ENCODE measurements at places on chromosomes 12 and 14. TPM values are rescaled to one million over a fixed set of nuclear protein-coding genes. Genes with fewer than 3 reads are reported as not detected.

KLRK1 gene
- total RNA-seq, result 0.95 TPM

LGALS3 gene
- total RNA-seq, result 146 TPM

DNA sequence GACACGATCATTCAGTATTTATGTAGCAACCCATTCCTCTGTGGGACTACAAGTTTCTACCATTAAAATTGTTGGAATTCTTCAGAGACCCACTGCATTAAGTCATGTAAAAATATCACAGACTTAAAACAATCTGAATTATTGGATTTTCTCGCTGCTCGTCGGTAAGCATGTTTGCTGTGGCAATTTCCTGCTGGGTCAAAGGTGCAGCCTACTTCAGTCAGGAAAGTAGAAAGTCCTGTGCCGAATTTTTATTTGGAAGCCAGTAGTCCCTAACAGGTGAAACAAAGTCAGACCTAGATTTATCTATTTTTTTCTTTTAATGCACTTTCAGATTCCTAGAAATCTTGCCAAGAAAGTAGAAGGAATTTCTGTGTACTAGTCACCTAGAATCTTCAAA, 110.4 kb upstream of the MYL2 start:
- DNase-seq, result no peak

DNA sequence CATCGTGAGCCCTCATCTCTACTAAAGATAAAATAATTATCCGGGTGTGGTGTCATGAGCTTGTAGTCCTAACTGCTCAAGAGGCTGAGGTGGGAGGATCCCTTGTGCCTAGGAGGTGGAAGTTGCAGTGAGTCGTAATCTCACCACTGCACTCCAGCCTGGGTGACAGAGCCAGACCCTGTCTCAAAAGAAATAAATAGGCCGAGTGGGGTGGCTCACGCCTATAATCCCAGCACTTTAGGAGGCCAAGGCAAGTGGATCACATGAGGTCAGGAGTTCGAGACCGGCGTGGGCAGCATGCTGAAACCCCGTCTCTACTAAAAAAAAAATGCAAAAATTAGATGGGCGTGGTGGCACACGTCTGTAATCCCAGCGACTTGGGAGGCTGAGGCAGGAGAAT, 70.9 kb downstream of the RESF1 start:
- no peak for DNase-seq

GRCh38 chr14:55129428-55130195, 560 bp downstream of the LGALS3 start:
- no peak for DNase-seq

DNA sequence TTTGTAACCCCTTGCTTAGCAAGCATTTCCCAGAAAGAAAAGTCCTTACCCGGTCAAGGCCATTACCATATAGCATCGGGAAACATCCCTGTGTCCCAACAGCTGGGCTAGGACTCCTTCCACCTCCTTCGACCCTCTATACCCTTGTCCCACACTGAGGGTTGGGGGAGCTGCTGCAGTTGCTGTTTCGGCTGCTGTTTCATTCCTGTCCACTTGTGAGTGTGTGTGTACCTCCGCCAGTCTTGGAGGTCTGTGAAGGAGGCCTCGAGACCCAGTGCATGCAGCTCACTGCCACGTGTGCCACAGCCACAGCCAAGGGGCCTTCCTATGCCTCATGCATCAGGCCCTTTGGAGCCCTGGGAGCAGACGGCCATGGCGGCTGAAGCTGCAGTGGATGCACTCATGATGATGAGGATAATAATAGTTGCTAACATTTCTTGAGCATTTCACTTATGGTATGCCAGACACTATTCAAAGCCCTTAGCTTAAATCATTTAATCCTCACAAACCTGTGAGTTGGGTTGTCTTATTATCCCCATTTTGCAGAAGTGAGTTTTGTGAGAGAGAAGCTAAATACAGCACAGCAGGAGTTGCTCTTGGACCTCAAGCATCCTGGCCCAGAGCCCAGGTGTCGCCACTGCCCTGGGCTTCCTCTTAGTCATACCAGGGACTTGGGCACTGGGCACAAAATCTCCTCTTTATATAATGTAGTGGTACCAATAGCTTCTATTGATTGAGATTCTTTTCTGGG, 156.5 kb downstream of the PRKCH start:
- DNase-seq, result no peak

- DNase-seq, result no peak
These were observed 179.7 kb downstream of the SSPN start for GRCh38 chr12:26374934-26375680.

DNA sequence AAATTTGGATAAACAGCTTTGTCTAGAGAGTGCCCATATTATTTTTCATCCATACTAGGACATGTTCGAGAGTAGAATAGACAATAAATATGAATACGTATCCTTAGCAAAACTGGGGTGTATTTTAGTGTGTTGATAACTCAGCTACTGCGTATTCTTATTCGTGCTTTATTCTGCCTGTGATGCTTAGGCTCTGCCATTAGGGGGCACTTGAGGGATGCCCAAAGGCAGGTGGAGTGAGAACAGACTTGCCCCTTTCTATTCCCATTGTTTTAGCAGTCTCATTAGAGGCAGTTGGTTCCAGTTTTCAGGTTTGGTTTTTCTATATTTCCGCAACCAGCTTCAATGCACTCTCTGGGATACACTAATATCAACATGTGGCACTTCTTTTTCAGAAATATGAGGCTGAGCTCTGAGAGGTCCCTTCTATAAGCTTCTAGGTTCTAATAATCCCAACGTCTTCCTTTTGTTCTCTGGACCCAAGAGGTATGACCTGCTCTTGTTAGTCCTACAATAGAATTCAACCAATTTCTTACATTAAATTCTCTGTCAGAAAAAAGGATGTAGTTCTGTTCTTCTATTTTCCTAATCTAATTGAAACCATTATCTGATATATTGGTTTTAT, 985.7 kb upstream of the FBXO33 start:
- no peak for DNase-seq

- no peak for DNase-seq
These were observed 4.0 kb downstream of the CHGA start for GRCh38 chr14:92926931-92927330.
